ENCODE measurements at places on chromosomes 11 and 22.

DNA sequence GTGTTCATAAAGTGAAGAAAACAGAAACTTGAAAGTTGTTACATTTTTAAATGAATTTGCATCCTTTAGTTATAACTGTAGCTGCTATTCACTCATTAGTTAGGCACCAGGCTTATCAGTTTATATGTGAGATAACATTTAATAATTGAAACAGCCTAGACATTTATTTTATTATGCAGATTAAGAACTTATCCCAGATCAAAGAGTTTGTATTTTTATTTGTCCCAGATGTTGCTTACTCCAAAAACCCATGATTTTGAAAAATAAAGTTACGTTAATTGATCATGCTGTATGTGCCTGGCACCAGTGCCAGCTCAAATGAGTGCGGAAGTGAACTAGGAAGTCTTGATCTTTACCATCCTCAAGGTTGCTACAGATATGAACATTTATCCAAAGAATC is 172.7 kb upstream of the CARD18 start:
- no peak for DNase-seq

DNA sequence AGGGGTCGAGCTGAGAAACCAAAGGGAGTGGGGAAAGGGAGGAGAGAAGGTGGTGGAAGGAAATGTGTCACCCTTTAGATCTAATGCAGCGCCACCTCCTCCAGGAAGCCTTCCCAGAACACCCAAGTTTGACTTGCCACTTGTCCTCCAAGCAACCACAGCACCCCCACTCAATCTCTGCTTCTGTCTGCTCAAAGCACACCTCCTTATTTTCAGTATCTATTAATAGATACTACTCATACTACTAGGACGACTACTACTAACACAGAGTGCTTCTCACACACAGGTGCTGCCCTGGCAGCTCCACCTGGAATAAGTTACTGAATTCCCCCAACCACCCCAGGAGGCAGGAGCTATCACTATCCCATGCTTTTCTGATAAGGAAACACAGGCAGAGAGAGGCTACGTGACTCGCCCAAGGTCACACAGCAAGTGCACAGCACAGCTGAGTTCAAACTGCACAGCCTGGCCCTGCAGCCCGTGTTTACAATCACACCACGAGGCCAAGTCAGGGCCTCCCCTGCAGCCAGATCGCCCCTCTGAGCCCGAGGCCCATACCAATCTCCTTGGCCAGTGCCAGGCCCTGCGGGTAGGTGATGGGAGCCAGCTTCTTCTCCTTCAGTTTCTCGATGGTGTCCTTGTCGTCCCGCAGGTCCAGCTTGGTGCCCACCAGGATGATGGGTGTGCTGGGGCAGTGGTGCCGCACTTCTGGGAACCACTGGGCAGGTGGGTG is 13.2 kb downstream of the RAC2 start:
- no peak for DNase-seq

GRCh38 chr11:103532133-103532788 is 423.0 kb downstream of the DYNC2H1 start:
- DNase-seq = no peak

GRCh38 chr22:25497181-25497641 is 67.3 kb upstream of the GRK3 start:
- DNase-seq = no peak

DNA sequence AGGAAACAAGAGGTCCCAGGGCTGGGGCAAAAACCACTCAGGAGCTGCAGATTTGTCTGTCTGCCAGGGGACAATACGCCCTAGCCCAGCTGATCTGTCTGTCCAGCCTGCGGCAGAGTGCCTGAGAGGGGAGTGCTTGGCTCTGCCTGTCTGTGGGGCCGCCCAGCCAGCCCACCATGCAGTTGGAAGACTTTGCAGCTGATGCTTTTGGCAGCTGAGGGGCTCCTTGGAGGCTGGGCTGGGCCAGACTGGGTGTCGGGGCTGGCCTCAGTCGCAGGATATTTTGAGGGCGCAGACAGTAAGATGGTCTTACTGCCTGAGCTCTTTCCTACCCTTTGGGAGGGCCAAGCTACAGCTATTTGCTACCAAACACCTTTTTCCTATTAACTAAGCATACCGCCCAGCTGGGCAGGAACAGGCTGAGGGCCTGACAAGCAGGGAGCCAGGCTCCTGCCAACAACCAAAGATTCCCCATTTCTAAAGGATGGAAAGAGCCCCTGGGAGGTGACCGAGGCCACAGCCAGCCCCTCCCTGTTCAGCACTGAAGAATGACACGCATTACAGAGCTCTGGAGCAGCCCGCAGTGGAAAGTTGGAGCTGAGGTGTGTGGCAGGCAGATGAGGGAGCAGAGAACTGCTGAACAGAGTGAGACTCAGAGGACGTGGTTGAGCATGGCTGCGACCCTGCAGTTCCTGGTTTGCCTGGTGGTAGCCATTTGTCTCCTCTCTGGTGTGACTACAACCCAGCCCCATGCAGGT is at the start of gene FAM180B:
TSS of gene FAM180B (plus strand) at position 581 of the 758 bp plus-strand sequence. CDS start at position 672, 91 bp downstream.
- no peak for DNase-seq

GRCh38 chr22:37368058-37368457 is 59.2 kb downstream of the ELFN2 start:
- DNase-seq = no peak

DNA sequence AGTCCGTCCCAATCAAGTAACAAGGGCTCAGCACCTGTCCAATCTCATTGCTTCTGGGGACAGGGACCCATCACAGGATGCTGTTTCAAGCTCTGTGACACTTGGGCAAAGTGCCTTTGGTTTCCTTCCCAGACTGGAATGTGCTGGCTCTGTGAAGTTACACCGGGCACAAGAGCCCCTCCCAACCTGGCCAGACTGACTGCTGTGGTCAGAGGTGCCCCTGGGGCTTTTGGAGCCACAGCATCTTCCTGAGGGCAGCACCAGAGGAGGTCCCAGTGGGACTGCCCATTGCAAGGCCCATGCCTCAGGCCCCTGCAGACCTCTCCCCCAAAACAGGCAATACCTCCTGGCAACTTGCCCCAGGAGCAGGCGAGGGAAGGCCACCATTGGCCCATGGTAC is 155.2 kb upstream of the GRK3 start:
- no peak for DNase-seq

DNA sequence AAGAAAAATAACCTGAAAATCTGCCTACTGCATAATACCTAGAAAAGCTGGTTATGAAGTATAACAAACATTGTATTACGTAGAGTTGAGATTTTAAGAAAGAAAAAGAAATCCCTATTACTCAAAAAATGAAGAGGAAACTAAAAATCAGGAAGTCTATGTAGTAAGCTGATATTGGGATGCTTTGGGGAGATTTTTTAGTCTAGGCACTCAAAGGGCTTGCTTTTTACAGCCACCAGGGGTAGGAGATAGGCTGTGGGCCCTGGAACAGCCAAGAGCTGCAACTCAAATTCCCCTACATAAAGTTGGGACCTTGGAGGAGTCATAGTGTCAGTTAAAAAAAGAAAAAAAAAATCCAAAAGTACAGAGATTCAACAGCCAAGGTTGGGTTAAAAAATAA is 90.4 kb downstream of the RELT start:
- DNase-seq = no peak

DNA sequence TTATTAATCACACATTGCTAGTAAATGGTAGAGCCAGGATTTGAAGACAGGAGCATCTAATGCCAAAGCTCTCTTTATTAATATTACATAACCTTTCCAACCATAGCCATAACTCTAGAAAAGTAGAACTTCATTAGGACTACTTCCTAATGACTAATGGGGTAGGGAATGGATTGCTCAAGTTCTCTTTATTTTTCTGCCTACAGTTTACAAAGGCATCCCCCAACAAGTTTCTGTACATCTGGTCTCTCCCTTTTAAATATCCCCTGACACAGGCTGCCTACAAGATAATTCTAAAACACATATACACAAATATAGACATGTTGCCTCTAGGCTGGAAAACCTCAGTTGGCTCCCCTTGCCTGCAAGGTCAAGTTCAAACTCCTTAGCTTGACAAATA is 534.9 kb downstream of the SOX6 start:
- DNase-seq = no peak

DNA sequence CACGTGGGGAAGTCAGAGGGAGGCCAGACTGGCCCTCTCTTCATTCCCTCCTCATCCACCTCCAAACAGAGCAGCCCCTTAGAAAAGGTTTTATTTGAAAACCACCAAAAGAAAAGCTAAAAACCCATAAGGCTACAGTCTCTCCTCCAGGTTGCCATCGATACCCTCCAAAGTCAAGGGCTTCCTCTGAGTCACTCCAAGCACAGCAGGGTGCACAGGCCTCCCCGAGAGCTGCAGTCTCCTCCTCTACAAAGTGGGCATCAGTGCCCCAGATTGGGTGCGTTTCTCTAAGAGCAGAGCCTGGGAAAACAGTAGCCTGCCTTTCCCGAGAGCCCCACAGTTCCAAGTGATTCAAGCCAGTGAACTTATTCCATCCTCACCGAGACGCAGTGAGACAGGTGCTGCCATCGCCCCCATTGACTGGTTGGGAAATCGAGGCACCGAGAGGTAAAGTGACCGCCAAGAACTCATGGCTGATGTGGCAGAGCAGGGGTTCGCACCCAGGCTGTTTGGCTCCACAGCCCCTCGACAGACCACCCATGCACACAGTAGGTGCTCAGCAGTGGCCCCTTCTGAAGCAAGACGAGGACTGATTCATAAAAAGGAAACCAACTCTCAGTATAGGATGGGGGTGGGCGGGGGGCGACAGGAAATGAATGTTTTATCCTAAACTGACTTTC is 91.7 kb upstream of the SHISAL1 start:
- no peak for DNase-seq

DNA sequence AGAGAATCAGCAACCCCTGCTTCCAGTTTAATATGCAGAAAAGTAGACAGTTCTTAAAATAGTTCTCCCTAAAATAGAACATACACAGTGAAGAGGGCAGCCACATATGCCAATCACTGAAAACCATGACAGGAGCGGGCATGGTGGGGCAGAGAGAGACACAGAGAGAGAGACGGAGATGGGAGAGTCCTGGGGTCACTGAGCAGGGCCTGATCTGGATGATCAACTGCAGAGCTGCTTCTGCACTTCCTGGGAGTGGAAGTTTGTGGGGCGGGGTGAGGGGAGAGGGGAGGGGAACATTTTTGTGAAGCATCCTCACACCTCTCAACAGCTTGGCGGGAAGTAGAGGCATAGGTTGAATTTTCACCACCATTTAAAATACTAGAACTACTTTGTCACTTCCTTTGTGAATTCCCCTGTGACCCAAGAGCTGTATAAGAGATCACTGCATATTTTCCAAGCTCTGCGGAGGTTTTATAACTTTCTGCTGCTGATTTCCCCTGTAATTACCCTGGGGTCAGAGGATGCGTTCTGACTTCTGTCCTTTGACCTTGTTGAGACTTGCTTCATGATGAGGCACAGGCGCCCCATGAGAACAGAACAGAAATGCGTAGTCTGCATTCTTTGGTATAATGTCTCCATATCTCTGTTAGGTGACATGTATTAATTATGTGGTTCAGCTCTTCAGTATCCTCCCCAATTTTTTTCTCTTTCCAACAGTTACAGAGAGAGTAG is 419.4 kb downstream of the BRD1 start:
- DNase-seq = no peak

- DNase-seq = peak; percentile 3
Measured at GRCh38 chr11:95849087-95849825, 59.0 kb downstream of the CEP57 start.

DNA sequence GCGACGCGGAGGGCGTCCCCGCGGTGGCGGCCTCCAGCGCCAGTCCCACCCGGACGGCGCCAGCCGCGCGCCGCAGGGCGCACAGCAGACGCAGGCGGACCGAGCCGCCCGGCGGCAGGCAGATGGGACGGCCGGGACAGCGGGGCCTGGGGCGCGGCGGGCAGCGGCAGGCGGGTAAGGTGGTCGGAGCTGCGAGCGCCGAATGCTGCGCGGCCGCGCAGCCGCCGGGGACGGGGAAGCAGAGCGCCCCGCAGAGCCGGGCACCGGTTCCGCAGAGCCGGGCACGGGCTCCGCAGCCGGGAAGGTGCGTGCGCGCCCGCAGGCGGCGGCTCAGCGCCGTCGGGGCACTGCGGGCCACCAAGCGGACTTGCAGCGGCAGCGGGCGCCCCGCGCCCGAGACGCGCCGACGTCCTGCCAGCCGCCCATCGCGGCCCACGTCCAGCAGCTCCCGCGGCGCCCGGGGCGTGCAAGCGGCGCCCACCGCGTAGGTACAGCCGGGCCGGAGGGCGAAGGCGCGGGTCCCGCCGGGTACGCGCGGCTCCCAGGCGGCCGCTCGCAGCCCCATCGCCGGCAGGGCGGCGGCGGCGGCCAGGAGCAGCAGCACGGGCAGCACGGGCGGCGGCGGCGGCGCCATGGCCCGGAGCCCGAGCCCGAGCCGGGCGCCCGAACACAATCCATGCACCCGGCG is 739 bp downstream of the CELSR1 start:
- no peak for DNase-seq

DNA sequence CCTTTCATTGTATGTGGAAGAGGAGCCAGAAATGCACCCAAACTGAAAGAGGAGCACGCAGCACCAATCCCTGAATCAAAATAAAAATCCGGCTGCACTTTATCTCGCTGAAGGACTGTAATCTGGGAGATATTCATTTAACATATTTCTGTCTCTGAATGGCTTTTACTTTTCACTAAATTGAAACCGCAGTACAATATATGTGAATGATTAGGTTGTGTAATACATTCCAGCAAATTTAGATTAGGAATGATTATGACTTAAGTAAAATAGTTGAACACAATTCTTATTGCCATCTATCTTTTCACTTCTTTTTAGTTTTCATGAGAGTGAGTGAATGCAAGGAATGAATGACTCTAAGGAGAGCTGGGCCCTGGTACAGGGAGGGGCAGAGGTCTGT is 232.1 kb downstream of the ST3GAL4 start:
- no peak for DNase-seq

All from nucleus accumbens (tissue), 56 donors.